ENCODE measurements at places on chromosomes 4 and X.

DNA sequence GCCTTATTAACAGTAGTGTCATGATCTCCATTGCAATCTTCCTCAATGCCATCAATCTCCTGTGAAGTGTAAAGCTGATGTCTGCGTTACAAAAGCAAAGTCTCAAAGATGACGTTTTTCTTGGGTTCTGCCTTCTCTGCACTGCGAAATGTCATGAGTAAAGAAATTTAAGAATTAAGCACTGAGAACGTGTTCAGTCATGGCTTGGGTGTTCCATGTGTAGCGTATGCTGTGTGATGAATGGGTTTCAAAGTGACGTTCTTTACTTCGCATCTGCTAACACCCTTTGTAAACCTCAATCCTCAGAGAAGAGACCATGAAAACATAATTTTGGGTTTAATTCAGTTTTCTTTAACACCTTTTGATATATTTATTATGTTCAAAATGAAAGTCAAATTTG lies 999 bp downstream of the NAP1L5 start:
- no peak for DNase-seq

GRCh38 chrX:55490974-55491373 lies 1.3 kb upstream of the USP51 start:
- no peak for DNase-seq

GRCh38 chrX:25523574-25524540 lies 508.1 kb upstream of the ARX start:
- no peak for DNase-seq

DNA sequence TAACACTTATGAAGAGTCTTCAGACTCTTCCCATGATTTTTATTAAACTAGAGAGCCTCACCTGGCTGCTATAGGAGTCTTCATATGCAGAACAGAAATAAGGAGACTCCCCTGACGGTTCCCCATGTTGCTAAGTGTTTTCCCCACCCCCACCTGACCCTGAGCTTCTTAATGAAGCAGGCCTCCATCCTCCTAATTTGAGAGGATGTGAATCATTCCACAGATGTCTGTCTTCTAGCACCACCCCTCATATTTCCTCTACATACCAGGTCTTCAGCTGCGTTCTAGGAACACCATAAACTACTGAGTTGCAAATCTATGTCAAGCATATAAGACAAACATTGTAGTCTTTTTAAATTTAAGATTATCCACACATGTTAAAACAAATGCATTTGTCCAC lies 36.9 kb downstream of the RP2 start:
- DNase-seq = no peak

GRCh38 chrX:24694825-24695224 lies 1.1 kb downstream of the POLA1 start:
- DNase-seq = no peak

GRCh38 chrX:22959204-22959920 lies 40.4 kb upstream of the DDX53 start:
- DNase-seq = no peak

DNA sequence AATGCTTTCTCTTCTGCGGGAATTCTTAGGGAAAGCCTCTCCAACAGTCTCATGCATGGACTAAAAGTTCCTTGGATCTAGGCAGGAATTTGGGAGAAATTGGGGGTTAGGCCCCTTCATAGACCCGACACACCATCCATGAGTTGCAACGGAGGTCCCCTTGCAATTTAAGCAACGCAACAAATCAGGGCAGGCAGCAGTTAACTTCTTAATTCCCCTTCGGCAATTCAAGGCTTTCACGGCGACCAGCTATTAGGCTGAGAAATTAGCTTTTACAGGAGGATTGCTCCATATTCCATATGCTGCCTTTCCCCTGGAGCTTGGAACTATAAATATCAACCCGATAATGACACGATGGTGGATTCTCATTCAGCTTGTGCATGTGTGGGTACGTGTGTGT lies 241.0 kb downstream of the SHOX start:
- DNase-seq = no peak

DNA sequence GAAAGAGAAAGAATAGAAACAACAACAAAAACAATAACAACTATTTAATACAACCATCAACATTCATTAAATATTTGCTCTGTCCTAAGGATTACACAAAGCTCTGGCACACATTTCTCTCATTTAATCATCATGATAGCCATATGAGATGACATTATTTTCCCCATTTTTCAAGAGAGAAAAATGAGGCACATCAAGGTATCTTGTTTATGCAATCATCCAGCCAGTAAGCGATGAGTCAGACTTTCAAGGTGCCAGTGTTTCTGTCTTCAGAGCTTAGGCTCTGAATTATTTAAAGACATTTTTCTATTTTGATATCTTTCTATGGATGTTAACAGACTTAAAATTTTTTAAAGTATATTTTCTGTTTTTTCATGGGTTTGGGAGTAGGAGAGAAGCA lies 541.8 kb upstream of the SMIM31 start:
- no peak for DNase-seq

- DNase-seq = no peak
Measured at GRCh38 chrX:123696334-123696733, 36.5 kb downstream of the THOC2 start.

GRCh38 chr4:173652283-173652931 lies 122.4 kb upstream of the HAND2 start:
- no peak for DNase-seq
